Fibroblast of skin of right biceps (primary cell): ENCODE measurements at places on chromosomes 1 and 21.

- no peak for DNase-seq
Measured at GRCh38 chr1:32250893-32251716, at the start of gene LCK. Gene LCK (plus strand): TSS chr1:32251265. CDS start chr1:32274330, 23,065 bp downstream.

- no peak for DNase-seq
Measured at GRCh38 chr21:37984416-37984815, 68.2 kb upstream of the KCNJ6 start.

GRCh38 chr1:3271866-3272265 is 182.6 kb upstream of the ARHGEF16 start:
- DNase-seq, result no peak

DNA sequence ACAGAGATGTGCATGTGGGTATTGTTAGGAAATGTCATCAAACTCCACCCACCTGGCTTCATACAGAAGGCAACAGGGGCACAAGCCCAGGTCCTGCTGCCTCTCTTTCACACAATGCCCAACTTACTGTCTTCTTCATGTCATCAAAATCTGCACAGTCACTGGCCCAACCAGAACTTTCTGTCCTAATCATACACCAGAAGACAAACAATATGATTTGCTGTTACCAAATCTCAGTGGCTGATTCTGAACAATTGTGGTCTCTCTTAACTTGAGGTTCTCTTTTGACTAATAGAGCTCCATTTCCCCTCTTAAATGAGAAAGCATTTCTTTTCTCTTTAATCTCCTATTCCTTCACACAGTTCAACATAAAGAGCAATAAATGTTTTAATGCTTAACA is 7.7 kb downstream of the HSD3B2 start:
- no peak for DNase-seq

GRCh38 chr1:214009423-214010196 is 21.8 kb downstream of the PROX1 start:
- no peak for DNase-seq

- no peak for DNase-seq
Measured at GRCh38 chr1:11595285-11595684, 58.9 kb downstream of the FBXO2 start.

GRCh38 chr1:208314431-208314830 is 70.2 kb upstream of the PLXNA2 start:
- DNase-seq, result no peak

- DNase-seq, result no peak
Measured at GRCh38 chr1:50516056-50516455, 92.8 kb upstream of the DMRTA2 start.

DNA sequence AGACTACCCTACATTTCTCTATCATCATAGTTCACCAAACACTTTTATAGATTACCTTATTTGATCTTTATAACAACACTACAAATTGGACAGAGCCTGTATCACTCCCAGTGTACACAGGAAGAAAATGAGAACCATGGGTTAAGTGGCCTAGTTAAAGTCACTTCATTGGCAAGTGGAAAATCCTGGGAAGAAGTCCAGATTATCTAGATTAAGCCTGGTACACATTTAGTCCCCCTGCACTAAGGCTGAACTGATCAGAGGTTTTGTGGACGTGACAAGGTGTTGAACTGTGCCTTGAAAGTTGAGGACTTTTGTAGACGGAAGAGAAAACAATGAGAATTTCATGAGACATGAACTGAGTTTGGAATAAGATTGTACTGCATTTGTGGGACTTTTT is 7.5 kb upstream of the USH2A start:
- no peak for DNase-seq

GRCh38 chr1:97499667-97500066 is 421.2 kb downstream of the DPYD start:
- DNase-seq, result no peak

- no peak for DNase-seq
Measured at GRCh38 chr1:80731241-80731894, 1069.4 kb upstream of the ADGRL2 start.

GRCh38 chr21:42311160-42311559 is 4.0 kb downstream of the TFF3 start:
- no peak for DNase-seq

DNA sequence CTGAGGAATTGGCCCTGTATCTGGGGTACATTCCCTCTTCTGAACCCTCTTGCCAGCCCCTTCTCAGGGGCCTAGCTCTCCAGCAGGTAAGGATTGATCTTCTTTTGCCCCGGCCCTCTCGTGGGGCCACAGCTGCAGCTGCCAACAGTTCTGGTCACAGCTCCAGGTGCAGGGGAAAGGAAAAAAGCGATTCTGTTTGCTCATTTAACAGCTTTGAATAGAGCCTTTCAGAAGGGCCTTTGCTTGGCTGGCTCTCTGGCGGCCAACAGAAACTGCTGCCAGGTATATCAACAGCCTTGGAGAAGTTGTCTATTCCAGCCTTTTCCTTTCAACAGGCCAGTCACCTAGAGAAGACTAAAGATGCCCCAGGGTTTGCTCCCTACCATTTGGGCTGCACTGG is 16.1 kb upstream of the FMOD start:
- DNase-seq, result no peak

GRCh38 chr1:31705080-31705866 is 1.5 kb upstream of the COL16A1 start:
- peak; percentile 88 for DNase-seq

DNA sequence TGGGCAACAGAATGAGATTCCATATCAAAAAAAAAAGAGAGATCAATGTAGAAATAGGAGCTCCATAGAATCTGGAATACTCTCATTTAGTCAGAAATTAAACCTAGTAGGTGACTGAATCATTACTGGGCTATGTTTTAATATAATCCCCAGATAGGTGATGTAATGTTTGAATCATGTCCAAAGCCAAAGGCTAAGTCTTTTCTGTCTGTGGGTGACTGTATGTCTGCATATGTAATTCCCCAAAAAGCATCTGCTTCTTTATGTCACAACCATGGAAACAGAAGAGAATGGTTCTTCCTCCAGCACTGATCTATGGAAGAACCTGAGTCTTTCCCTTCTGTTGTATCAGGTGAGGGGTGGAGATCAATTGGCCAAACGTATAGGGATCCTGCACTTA is 5.8 kb downstream of the LAMC2 start:
- peak; percentile 92 for DNase-seq

GRCh38 chr1:117967477-117967876 is 37.9 kb downstream of the WDR3 start:
- DNase-seq, result peak; percentile 50

DNA sequence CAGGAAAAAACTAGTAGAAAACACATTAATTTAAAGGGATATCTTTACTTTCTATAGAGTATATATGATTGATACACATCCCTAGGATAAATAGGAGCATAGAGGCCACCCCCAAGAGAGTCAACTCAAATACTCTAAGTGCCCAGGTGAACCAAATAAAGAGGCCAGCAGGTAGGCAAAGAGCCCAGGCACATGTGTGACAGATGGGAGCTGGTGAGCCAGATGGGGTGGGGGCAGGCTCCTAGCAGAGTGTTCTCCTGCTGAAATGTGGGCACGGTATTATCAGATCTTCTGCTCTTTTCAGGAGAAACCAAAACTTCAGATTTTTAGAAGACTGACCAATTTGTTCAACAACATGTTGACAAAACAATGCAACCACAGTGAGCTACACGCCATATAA is 333.4 kb upstream of the PKN2 start:
- no peak for DNase-seq

DNA sequence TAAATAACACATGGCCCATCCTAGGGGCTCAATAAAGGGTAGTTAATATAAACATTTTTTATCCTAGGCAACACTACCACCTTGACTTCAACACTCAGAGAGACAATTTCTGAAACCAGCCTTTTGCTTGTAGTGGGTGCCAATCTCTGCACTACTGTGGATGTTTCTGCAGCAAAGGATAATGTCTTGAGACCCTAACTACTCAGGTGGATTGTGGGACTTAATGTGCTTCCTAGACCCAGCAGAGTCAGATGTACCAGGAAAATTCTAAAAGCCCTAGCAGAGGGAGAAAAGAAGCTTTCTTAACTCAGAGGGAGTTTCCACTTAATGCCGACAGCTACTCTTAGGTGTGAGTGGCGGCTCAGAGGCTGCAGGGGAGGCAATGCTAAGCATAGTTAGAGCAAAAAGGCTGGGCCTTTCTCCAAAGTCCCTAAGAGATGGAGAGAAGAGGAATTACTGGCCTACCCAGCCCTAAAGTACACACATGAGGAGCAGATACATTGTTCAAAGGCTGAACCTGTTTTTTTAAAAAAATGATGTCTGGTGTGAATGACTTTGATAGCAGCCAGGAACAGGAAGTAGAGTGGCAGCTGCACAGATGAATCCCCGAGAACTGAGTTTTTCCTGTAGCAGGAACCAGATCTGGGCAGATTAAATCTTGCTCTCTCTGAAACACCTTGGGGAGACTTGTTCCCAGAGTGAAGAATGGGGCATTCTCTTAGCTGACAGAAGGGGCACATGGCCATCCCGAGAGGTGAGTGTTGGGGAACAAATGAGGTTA is 33.5 kb upstream of the ABCD3 start:
- DNase-seq, result no peak

GRCh38 chr1:39951926-39952325 is 3.0 kb upstream of the MFSD2A start:
- DNase-seq, result no peak

- peak; percentile 70 for DNase-seq
Measured at GRCh38 chr1:100443811-100444571, 91.7 kb downstream of the CDC14A start.

- no peak for DNase-seq
Measured at GRCh38 chr1:163661391-163661790, 339.6 kb downstream of the NUF2 start.

DNA sequence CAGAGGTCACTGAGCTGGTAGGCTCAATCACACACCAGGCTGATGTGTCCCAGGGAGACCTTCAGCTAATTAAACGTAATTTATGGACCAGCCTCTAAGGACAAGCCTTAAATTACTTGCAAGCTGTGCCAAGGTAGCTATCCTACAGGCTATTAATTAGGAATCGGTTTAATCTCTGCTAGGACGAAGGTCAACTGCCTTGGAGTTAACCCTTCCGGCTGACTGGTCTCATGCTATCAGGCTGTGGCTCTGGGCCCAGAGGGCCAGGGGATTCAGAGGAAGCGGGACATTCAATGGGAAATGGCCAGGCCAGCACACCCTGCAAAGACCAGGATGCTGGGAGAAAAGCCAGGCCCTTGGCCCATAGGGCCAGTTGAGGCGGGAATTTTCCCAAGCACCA is 19.0 kb downstream of the DHRS3 start:
- DNase-seq, result no peak

DNA sequence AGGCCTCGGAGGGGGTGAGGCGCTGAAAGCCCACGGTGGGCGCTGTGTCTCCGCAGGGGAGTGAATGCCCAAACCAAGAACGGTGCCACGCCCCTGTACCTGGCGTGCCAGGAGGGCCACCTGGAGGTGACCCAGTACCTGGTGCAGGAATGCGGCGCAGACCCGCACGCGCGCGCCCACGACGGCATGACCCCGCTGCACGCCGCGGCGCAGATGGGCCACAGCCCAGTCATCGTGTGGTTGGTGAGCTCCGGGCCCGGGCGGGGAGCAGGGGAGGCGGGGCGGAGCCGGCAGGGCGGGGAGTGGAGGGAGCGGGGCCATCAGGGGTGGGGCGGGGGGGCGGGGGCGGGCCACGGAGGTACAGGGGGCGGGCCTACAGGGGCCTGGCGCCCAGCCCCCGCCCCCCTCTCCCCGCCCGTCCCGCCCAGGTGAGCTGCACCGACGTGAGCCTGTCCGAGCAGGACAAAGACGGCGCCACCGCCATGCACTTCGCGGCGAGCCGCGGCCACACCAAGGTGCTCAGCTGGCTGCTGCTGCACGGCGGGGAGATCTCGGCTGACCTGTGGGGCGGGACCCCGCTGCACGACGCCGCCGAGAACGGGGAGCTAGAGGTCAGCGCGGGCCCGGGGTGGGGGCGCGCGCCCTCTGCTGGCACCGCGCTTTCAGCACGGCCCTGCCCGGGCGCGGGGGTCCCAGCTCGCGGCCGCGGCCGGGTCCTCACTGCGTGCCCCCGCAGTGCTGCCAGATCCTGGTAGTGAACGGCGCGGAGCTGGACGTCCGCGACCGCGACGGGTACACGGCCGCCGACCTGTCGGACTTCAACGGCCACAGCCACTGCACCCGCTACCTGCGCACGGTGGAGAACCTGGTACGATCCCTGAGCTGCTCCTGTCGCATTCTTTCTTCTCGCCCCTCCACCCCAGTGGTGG is 15.9 kb downstream of the ESPN start:
- peak; percentile 49 for DNase-seq

DNA sequence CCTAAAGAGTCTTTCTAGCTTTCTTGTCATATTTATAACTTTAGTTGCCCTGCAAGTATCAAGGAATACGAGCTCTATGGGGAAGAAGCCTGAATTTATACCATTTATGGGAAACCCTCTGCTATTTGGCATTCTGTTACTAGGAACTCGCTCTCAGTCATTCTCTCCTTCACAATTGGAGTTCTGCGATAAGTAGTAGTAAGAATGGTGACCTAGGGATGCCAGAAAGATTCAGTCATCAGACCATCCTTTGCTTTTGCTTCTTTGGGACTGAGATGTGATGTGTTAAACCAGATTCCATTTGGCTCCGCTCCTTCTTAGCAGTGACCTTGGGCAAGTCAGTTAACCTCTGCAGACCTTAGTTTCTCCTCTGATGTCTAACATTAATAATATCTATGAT is 256.5 kb downstream of the FGGY start:
- peak; percentile 23 for DNase-seq

- no peak for DNase-seq
Measured at GRCh38 chr1:67399199-67399993, 30.8 kb downstream of the SERBP1 start.

DNA sequence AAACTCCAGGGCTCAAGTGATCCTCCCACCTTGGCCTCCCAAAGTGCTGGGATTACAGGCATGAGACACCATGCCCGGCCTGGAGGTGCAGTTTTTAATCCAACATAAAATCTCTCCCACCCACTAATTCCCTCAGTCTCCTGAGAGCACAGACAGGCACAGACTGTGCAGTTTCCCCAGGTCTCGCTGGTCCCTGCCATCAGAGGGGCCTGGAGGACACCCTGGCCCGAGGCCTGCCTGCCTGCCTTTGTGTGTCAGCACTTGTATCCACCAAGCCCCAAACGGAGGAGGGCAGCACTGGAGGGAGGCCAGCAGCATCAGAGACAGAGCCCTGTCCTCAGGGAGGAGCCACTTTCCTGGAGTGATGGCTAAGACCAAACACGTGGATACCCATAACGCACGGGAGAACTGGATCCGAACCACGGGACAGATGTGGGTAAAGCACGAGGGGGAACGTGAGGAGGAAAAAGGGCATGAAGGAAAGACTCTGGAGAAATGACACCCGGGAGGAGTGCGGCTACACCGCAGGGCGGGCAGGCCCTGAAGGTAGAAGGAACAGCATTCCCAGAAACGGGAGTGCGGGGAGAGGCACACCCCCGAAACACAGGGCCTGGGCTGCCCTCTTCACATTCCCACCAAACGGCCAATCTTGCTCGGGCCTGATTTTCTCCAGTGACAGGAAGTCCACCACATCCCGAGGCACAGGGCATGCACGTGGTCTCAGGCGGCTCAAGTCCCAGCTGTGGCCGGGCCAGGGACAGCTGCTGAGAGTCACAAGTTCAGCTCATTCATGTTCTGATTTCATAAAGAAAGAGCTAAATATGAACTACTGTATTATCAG is 29.7 kb downstream of the NPHP4 start:
- DNase-seq, result no peak
